ENCODE measurements at places on chromosomes 12 and 14. TPM values are rescaled to one million over a fixed set of nuclear protein-coding genes. Genes with fewer than 3 reads are reported as not detected.

Gene SIX4
- 1.6 TPM for total RNA-seq

GRCh38 chr12:25376407-25376806 lies 125.7 kb upstream of the KRAS start:
- DNase-seq, result no peak

DNA sequence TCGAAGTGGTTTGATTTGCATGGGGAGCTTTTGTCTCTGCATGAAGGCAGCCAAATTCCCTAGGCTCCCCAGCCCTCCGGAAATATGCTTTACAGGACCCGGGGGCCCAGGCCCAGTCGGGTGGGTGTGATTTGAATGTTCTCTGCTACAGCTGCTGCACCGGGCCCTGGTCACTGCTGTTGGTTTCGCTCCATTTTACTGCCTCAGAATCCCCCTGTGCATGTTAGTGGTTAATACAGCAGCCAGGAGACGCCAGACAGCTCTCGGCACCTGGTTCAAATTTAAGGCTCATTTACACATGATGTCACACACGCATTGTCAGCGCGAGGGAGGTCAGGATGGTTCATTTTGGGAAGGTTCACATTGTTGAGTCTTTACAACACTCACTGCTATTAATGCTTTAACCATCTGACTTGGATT lies 99.6 kb downstream of the SLC38A6 start:
- no peak for DNase-seq

DNA sequence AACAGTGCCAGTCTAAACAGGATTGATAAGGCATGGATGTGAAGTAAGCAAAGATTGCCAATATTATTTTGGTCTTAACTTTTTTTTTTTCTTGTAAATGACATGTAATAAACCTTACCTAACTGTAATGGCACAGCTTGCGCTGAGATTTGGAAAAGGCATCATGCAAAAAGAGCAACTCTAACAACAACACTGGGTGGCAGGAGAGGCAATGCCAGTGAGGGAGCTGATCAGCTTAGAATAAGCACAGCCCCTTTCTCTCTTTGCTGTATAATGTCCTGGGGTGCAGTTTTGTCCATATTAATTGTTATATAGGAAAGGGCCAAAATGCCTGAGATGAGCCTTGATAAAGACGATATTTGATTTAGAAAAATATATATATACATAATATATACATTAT lies 1589.7 kb upstream of the FLRT2 start:
- no peak for DNase-seq

Gene SSPN
- not detected for total RNA-seq

All from activated CD8-positive, alpha-beta memory T cell treated with anti-CD3 and anti-CD28 coated beads, Interleukin-2, amount 10 ng/mL, durations not matched to agents 7 days and 5 days (primary cell).